ENCODE measurements at places on chromosomes 16 and 17.

GRCh38 chr17:54967621-54968261 lies 713 bp downstream of the COX11 start:
- no peak for DNase-seq

GRCh38 chr17:36602924-36603384 lies 1.6 kb downstream of the MRM1 start:
- DNase-seq = no peak

DNA sequence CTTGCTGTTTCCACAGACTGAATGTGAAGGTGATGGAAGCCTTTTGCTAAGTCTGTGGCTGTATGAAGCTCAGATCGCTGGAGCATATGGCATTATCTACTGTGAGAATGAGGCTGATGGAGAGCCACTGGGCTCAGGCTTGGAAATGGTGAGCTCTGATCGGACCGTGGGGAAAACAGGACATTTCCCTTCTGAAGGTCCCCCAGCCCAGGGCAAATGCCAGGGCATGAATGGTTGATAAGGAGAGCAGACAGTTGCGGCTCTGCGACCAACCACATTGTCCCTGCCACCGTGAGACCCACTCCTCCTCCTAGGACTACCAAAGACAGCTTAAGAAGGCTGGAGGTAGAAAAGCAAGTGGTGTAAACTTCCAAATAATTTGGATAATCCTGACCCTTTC lies 4.7 kb upstream of the CUEDC1 start:
- no peak for DNase-seq

- DNase-seq = peak; percentile 80
Observed at GRCh38 chr16:10918294-10919002, 23.8 kb downstream of the DEXI start.

DNA sequence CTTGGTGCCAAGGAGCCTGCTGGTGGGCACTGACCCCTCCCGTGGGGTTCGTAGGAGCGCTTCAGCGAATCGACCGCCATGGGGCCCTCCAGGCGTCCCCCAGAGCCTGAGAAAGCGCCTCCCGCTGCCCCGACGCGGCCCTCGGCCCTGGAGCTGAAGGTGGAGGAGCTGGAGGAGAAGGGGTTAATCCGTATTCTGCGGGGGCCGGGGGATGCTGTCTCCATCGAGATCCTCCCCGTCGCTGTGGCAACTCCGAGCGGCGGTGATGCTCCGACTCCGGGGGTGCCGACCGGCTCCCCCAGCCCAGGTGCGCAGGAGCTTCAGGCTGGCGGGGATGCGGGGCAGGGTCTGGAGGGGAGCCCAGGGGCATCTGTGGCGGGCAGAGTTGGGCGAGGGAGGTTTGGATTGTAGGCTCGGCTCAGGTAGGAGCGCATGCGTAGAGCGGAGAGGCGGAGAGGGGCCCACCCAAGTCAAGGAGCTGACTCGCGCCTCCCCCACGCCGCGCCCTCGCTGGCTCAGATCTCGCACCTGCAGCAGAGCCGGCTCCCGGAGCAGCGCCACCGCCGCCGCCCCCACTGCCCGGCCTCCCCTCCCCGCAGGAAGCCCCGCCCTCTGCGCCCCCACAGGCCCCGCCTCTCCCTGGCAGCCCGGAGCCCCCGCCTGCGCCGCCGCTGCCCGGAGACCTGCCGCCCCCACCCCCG lies 19.8 kb downstream of the FMNL1 start:
- peak; percentile 68 for DNase-seq

GRCh38 chr16:57536306-57537193 lies at the start of gene CCDC102A:
TSS of gene CCDC102A (minus strand) at chr16:57536571. CDS start at chr16:57529177, 7,394 bp downstream.
- no peak for DNase-seq

All from hypothalamus (tissue), 51 donors.